NCI-H2081 (cell line): ENCODE measurements at places on chromosomes 3 and 15.

- DNase-seq = no peak
Observed at GRCh38 chr3:137845666-137846065, 81.6 kb downstream of the SOX14 start.

GRCh38 chr3:64718976-64719375 lies 31.2 kb upstream of the ADAMTS9 start:
- no peak for DNase-seq

- DNase-seq = no peak
Observed at GRCh38 chr15:79702621-79703020, 194.2 kb downstream of the MTHFS start.

GRCh38 chr3:151816091-151816604 lies 2.2 kb downstream of the AADAC start:
- no peak for DNase-seq
